ENCODE measurements at places on chromosomes 1 and 21.
A peak's percentile ranks its signal among the peaks of the same experiment; 100 is the strongest.

- peak; percentile 50 for DNase-seq
Measured at GRCh38 chr1:203439131-203439730, 36.4 kb upstream of the PRELP start.

DNA sequence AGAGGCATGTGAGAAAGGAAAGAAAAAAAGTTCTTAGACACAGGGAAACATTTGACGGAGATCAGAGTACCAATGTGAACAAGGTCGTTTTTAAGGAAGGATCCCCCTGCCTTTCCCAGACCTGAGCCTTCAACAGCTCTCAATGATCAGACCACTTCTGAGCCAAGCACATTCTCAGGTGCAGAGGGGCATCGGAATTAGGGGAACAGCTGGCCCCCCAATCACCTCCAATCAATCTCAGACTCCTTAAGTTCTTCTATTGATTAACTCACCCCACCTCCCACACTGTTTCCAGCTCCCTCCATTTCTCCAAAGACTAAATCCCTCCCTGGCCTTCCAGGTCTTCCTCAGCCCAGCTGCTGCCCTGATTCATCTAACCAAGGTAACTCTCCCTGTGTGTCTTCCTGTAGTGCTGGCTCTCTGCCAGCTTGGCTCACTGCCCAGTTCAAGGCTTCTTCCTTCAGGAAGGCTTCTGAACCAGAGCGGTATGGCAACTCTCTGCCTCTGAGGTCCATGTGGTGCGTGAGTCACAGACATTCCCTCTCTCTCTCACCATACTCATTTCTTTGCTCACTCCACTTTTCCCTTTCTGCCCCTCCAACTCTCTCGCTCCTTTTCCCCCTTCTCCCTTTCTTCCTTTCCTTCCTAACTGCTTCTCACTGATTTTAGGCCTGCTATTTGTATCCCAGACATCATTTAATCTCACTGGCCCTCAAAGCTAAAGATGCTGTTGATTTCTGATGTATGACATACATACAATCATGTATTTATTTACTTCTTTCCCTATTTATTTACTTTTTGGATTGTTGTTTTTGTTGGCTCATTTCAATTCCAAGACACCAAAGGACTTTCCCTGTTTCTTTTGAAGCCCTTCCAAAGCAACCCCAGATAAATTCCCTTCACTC lies 18.1 kb downstream of the CFAP45 start:
- peak; percentile 96 for DNase-seq

- no peak for DNase-seq
Measured at GRCh38 chr1:19351873-19352272, 39.7 kb downstream of the SLC66A1 start.

- DNase-seq, result no peak
Measured at GRCh38 chr1:212514782-212515181, 82.1 kb downstream of the NENF start.

DNA sequence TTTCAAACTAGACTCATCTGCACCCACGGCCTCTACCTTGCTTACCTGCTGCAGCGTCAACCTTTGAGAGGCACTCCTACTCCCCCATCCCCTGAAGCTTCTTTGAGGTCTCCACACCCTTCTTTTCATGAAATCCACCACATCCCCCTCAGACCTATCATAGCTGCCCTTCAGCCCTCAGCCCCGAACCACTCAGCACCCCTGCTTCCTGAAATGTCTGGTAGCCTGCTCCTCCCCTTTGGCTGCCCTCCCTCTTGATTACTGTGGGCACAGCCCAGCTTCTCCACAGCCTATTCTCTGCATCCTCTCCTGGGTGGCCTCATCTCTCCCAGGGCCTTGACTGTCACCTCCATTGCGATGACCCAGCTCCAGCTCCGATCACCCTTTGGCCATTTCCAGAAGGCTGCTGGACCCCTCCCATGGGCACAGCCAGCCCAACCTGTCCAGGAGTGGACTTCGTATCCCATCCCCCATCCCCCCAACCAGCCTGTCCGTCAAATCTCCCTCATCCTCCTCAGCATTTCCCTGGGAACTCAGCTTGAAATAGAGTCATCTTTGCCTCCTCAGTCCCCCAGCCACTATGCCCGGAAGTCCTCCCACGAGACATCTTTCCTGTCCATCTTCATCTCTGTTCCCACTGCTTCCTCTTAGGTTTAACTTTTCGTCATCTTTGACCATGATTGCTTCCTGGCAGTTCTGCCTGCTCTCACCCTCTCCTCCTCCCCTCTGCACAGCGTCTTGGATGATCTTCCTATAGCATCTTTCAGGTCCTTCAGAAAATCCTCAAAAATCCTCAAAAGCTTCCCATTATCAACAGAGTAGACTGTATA lies 6.1 kb upstream of the ADORA1 start:
- no peak for DNase-seq

GRCh38 chr1:27099135-27099586 lies 55.8 kb downstream of the SLC9A1 start:
- peak; percentile 65 for DNase-seq

- no peak for DNase-seq
Measured at GRCh38 chr1:186104459-186104858, 270.6 kb downstream of the TPR start.

DNA sequence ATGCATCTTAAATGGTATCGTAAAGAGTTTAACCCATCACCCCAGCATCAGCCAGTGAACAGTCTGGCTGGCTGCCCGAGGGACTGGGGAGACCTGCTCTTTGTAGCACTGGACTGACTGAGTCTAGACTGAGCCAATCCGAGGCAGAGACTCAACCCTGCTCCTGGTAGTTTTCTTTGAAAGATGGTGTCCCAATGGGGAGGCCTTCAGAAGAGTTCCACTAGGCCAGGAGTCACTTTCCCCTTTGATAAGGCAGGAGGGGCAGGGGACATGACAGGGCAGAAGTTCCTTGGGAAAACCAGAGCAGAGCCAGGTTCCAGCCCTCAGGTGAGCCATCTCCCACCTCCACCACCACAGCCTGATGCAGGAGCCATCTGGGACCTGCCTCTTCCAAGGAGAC lies 203.5 kb downstream of the CAMTA1 start:
- no peak for DNase-seq

DNA sequence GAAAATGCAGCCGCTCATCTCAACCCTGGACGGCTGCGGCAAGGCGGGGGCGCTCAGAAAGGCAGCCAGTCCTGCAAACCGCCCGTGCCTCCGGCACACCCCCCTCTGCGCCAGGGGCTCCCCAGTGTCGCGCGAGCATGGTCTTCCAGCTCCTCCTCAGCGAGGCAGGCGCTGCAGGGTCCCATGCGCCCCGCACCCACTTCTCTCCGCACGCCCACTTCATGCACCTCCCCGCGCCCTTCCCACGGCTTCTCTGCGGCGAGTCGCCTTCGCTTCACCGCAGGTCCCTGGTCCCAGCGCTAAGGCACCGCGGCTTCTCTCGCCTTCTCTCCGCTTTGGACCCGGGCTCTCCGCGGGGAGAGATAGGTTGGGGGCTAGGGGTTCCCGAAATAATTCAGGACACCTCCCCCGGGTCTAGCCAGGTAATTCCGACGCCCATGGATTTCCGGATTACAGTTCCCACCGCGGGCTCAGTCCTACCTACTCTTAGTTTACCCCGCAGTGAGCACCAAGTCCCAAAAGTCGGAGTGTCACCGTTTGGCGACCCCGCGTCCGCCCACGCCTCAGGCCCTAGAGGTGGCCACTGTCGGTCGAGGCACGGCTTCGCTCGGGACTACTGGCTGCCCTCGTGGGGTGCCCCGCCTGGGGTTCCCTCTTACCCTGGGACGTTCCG lies 67.5 kb downstream of the SYT2 start:
- no peak for DNase-seq

- DNase-seq, result no peak
Measured at GRCh38 chr1:98001764-98002163, 80.9 kb upstream of the DPYD start.

- no peak for DNase-seq
Measured at GRCh38 chr21:32445101-32445500, 32.6 kb downstream of the EVA1C start.

DNA sequence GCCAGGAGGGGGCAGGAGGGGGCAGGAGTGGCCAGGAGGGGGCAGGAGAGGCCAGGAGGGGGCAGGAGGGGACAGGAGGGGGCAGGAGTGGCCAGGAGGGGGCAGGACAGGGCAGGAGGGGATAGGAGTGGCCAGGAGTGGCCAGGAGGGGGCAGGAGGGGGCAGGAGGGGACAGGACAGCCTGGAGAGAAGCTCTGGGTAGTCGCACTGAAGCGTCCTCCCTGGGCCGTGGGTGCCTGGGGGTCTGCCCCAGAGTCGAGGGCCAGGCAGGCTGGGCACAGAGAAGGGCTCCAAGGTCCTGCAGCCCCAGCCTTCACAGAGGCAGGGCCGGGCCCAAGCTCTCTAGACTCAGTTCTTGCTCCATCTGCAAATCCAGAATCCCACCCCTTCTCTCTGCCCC lies 22.9 kb downstream of the MEGF6 start:
- DNase-seq, result no peak

DNA sequence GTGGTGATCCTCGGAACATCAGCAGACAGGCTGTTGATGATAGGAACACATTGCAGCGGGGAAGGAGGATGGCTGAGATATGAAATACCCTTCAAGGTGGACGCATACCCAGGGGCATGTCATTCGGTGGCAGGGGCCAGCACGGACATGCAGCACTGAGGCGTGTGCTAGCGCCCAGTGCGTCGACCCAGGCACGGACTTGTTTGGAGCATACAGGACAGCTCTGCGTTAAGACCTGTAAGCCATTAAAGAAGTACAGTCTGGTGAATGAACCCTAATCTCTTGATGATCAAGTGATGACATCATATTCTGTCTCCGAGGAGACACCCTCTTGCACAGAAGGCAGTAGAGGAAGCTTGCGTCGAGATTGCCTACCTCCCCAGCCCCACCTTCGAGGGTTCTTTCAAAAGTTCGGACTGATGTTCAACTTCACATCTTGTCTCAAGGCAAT lies 63.6 kb upstream of the KIF26B start:
- DNase-seq, result no peak

DNA sequence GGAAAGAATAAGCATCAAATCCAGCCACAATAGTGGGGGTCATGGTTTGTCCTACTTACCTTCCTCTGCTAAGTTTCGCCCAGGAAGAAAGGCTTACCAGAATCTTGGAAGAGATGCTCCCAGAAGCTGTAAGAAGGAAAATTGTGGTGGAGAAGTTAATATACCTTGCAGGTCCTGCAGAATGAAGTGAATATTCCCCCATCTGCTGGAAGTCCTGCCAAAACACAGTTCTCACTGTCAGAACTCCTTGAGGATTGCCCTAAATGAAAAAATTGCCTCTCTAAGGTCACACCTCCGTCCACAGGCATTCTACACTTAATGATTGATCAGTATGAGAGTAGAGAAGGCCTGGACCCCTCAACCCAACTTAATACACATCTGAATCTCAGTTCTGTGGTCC lies 78.4 kb upstream of the RGS21 start:
- no peak for DNase-seq

GRCh38 chr1:21946836-21947587 lies 9.9 kb upstream of the HSPG2 start:
- DNase-seq, result no peak

- no peak for DNase-seq
Measured at GRCh38 chr1:186519982-186520381, 59.1 kb upstream of the PDC start.

DNA sequence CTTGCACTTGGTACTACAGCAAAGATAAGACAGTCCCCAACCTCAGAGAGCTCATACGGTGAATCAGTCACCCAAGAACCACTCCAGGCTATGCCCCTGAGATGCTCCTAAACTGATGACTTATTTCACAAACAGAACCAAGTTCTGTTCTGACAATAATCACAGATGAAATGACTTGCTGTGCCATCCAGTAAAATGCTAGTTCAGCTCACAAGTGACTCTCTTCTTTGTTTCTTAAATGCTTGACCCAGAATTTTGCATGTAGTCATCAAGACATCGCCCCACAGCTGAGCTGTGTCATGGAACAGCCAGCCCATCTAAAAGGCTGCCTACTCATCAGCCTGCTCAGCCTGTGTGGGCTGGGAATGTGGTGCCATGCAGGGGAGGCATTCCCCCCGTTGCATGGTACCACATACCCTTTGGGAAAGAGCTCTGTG lies 6.1 kb upstream of the SLC19A2 start:
- no peak for DNase-seq

GRCh38 chr1:36094621-36095061 lies 5.9 kb downstream of the ADPRS start:
- DNase-seq, result no peak

- no peak for DNase-seq
Measured at GRCh38 chr1:22636927-22637326, 499 bp downstream of the C1QA start.

- no peak for DNase-seq
Measured at GRCh38 chr1:98732985-98733781, 71.7 kb downstream of the SNX7 start.

GRCh38 chr1:179708434-179709195 lies 34.5 kb upstream of the FAM163A start:
- DNase-seq, result no peak

DNA sequence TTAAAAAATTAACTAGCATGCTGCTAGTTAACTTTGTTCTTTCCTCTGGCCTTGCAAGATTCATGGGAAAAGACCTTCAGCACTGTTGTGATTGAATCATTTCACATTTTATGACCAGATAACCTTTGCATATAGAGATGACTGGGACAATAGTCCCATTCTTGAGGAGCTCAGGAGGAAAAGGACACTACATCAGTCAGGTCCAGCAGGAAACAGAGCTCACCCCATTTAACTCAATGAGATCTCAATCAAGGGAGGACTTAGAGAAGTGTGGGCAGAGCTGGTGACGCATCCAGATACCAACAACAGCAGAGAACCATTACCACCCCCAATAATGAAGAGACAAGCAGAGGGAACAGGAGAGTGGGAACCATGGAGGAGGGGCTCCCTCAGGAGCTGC lies 109.4 kb upstream of the GUCA2B start:
- no peak for DNase-seq

DNA sequence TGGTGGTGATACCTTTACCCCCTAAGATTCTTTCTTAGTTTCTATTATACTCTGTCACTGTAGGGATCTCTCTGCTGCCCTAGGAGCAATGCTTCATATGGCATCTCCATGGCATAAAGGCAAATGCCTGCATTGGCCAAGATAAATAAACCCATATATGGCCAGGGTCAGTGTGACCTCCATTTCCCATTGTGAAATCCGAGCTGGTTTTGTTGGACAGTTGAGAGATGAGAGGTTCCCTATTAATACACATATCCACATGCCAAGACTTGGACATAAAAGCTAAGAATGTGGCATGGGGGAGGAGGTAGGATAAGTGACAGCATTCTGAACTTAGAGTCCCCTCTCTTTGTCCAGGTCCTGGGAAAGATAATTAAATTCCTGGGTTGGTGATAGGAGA lies 1.4 kb downstream of the TPM3 start:
- no peak for DNase-seq

Measured in mucosa of descending colon (tissue), 3 donors.